CD8-positive, alpha-beta T cell (primary cell): ENCODE measurements at places on chromosomes 11 and 22.

GRCh38 chr11:34207487-34208180 is 102.2 kb downstream of the NAT10 start:
- no peak for DNase-seq

GRCh38 chr11:31816468-31817053 is 5.4 kb upstream of the PAX6 start:
- DNase-seq = no peak

GRCh38 chr22:40757071-40757470 is 62.1 kb downstream of the SLC25A17 start:
- DNase-seq = no peak

- no peak for DNase-seq
Observed at GRCh38 chr11:77156396-77157195, 28.6 kb downstream of the MYO7A start.

- DNase-seq = no peak
Observed at GRCh38 chr22:24953384-24954113, 1.0 kb downstream of the KIAA1671 start.

- DNase-seq = no peak
Observed at GRCh38 chr11:61533401-61533800, 24.9 kb downstream of the LRRC10B start.
